ENCODE measurements at places on chromosomes 2 and 18.

DNA sequence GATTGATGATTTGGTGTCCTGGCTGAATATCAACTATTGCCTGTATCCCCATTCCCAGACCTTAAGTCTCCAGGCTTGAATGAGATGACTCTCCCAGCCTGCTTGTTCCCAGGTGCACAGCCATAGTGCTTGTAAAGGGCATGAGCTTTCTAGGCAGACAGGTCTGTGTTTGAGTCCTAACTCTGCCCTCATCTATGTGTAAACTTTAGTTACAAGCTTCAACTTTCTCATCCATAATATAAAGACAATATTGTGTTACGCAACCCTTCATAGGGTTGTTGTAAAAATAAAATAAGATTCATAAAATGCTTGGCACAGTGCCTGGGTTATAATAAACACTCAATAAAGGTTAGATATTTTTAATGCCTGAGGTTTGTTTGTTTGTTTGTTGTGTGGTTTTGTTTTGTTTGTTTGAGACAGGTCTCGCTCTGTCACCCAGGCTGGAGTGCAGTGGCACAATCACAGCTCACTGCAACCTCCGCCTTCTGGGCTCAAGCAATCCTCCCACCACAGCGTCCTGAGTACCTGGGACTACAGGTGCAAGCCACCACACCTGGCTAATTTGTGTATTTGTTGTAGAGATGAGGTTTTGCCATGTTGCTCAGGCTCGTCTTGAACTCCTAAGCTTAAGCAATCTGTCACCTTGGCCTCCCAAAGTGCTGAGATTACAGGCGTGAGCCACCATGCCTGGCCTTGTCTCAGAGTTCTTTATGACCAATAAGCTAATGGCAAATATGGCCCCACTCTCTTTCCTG lies 89.4 kb upstream of the MAPRE2 start:
- DNase-seq: no peak

DNA sequence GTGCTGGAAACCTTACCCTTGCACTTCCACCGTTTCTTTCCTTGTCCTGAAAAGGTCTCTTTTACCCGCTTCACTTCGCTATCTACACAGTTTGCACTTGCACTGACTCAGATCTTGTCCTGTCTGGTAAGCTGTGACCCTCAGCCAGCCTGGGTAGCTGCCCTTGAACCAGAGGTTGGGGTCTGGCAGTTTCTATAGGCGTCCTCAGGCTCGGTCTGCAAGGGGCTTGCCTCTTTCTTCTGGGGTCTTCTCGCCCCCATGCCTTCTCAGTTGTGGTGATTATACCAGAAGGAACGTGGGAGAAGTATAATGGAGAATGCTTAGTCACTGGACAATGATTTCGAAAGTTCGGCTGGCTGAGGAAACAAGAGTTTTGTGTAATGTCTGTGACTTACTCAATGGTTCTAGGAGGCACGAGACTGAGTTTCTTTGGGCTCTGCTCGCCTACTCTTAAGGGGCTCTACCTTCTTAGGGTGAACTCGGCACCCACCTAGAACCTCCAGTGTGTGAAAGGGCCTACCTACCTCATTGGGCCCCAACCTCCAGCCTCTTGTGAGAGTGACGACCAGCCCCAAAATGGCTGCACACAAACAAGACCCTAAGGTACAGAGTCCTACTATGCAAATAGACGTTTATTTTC lies 6.9 kb upstream of the STAT1 start:
- DNase-seq: no peak

- no peak for DNase-seq
Observed at GRCh38 chr18:9260388-9261380, 73.9 kb upstream of the TWSG1 start.

GRCh38 chr18:58556331-58557007 lies 72.4 kb downstream of the ALPK2 start:
- DNase-seq: no peak

- no peak for DNase-seq
Observed at GRCh38 chr2:145546091-145546490, 1026.2 kb upstream of the ZEB2 start.

DNA sequence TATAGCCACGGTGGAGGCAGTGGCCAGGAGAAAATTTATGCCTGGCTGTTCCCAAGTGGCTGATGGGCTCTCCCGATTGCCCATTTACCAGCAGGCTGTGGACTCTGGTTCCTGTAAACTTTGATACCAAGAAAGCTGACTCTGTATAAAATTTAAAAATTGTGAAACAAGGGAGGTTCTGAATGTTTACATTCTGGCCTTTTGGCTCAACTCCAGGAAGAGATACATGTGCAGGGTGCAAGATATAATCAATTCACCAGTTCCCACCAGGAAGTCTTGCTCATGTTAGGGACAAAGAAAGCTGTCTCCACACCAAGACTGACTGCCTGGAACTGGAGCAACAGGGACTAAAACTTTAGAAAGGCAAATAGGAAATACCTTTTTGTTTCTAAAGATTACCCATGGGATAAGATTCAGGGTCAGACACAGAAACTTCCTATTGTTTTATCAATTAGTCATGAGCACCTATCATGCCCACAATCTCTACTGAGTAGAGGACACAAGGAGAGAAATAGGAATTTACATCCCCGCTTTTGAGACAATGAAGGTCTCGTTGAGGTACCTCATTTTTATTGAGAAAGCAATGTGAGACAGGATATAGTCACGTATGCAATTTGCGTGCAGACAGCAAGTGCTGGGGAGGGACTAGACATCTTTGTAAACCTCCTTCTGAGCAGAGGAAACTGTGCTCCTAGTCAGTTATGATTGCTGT lies 123.5 kb downstream of the LIPG start:
- no peak for DNase-seq

Measured in NCI-H1694 treated with DMSO at 0.1 percent for 48 hours (cell line).